ENCODE measurements at places on chromosomes 7 and 10. TPM values are rescaled to one million over a fixed set of nuclear protein-coding genes. Genes with fewer than 3 reads are reported as not detected.

DNA sequence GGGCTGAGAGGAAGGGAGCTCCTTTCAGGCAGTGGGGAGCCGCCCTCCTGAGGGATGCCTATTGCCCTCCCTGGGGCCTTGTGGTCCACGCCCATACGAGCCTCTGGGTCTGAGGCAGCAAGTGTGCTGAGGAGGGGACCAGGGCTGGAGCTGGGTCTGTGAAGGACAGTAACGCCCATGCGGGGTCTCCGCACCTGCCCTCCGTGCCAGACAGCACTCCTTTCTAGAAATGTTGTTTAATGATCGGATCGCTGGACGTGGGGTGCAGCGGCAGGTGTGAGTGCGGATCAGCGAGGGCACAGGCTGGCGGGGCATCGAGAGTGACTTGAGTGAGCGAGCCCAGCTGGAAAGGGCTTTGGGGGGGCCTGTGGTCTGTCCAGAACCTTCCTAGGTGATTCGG is 70.1 kb downstream of the ELFN1 start:
- no peak overlapping the region for H3K27ac ChIP-seq
- peaks cover 6% of the 10 kb centered on the region for H3K36me3 ChIP-seq

DNA sequence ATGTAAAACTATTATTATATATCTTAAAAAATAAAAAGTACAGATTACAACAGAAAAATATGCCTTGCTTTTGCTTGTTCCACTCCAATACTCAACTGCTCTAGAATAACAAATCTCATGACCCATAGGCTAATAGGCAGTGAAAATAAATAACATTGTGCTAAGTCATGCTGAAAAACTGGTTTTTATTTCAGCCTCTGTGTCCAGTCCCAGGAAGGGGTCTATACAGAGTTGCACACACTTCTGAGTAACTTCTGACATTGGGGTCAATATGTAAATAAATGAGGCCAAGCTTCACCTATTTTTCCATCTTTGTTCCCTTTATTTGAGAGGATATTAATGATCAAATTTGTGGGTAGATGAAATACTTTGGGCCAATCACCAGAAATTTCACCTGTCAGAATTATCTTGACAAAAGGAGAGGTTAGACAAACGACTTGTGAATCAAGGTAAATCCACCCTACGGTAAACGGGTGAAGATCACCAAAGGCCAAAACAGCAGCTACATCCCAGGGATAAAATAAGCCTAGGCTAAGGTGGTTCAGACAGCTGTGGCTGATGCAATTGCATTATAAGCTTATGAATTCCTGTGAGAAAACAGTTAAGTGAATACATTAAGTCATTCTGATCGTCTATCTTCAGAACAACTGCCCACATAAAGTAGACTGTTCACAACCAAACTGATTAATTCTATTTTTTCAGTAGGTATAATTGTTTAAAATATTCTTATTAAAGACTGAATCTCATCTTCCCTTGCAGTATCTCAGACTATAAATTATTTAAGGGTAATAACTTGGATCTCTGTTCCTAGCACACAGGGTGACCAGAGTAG is 87.5 kb downstream of the UBE2H start:
- no peak overlapping the region for H3K27ac ChIP-seq
- no peak overlapping the region for H3K4me3 ChIP-seq
- no peaks in the 10 kb centered on the region for H3K36me3 ChIP-seq
- peaks cover 46% of the 10 kb centered on the region for H3K4me1 ChIP-seq
- H3K27me3 ChIP-seq: no peaks in the 10 kb centered on the region
- no peak for DNase-seq

- no peak overlapping the region for H3K27ac ChIP-seq
- H3K27me3 ChIP-seq: no peaks in the 10 kb centered on the region
- H3K4me1 ChIP-seq: peaks cover 48% of the 10 kb centered on the region
- DNase-seq: no peak
- no peak overlapping the region for H3K4me3 ChIP-seq
Observed at GRCh38 chr10:93431361-93431760, 50.8 kb downstream of the MYOF start.

DNA sequence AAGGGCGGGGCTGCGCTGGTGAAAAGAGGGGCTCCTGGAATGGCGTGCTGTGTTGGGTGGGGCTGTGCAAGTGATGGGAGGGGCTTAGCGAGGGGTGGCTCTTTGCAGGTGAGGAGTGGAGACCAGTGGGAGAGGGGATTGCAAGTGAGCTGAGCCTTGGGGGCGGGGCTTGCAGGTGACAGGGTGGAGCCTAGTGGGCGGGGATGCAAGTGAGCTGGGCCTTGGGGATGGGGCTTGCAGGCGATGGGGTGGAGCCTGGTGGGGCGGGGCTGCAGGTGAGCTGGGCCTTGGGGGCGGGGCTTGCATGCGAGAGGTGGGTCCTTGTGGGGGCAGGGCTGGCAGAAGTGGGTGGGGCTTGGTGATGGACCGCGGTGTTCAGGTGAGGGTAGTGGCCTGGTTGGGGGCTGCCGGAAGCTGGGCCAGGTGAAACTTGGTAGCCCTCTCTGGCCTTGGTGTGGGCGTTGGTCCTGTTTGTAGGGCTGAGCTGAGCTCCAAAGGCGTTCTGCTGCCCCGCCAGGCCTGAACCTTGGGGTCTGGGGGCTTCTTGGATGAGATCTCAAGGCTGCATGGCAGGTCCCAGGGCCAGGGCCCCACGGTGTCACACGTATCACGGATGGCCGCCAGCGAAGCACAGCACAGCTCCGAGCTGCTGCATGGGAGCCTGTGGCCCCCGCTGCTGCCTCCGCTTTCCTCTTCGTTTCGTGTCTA is 743 bp upstream of the PITRM1 start:
- H3K4me3 ChIP-seq: peak overlapping the region; percentile 95
- H3K27me3 ChIP-seq: no peaks in the 10 kb centered on the region
- peak; percentile 92 for DNase-seq
- no peak overlapping the region for H3K27ac ChIP-seq
- H3K36me3 ChIP-seq: peaks cover 17% of the 10 kb centered on the region
- peaks cover 23% of the 10 kb centered on the region for H3K4me1 ChIP-seq

GRCh38 chr10:131002031-131002861 is 309.3 kb downstream of the TCERG1L start:
- peaks cover 4% of the 10 kb centered on the region for H3K27me3 ChIP-seq
- H3K4me1 ChIP-seq: no peaks in the 10 kb centered on the region
- no peak overlapping the region for H3K27ac ChIP-seq
- no peak overlapping the region for H3K4me3 ChIP-seq

DNA sequence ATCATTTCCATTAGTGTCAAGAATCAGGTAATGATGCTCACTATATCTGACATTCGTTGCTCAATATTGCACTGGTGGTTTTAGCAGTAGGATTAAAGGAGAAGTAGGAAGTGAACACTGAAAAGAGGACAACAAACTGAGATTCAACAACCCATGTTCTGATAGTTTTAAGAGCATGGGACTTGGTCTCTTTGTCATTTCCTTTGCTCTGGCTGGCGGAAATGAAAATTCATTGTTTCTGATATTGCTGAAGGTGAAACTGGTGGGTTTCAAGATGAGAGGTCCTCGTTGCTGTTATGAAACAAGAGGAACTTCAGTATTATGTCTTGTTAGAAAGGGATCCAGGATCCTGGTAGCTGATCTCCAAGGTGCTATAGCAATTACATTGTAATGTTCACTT is 129.0 kb downstream of the DNAH11 start:
- no peak for DNase-seq
- no peaks in the 10 kb centered on the region for H3K4me1 ChIP-seq
- no peak overlapping the region for H3K4me3 ChIP-seq

- H3K4me3 ChIP-seq: peak overlapping the region; percentile 80
- peaks cover 27% of the 10 kb centered on the region for H3K4me1 ChIP-seq
- H3K27ac ChIP-seq: peak overlapping the region; percentile 14
- no peaks in the 10 kb centered on the region for H3K27me3 ChIP-seq
- H3K36me3 ChIP-seq: no peaks in the 10 kb centered on the region
Observed at GRCh38 chr10:73647211-73647874, 6.1 kb upstream of the MYOZ1 start.

DNA sequence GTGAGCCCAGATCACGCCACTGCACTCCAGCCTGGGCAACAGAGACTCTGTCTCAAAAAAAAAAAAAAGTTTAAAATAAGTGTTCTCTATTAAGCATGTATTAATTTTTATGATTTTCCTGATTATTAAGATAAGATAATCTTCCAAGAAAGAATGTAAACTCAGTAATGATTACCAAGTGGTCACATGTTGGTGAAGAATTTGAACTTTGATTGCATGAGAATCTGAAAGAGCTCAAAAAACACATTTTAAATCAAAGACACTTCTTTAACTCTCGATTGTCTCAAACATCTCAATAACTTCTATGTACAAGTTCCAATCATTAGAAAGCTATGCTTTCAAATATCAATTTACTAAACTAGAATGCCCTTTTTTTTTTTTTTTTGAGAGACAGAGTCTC is 33.8 kb downstream of the SNX8 start:
- H3K27ac ChIP-seq: no peak overlapping the region
- no peak for DNase-seq
- peaks cover 12% of the 10 kb centered on the region for H3K4me1 ChIP-seq
- no peak overlapping the region for H3K4me3 ChIP-seq
- no peaks in the 10 kb centered on the region for H3K27me3 ChIP-seq

GRCh38 chr10:96370584-96371157 is 11.9 kb upstream of the OPALIN start:
- H3K36me3 ChIP-seq: no peaks in the 10 kb centered on the region
- H3K27me3 ChIP-seq: peaks cover 13% of the 10 kb centered on the region
- H3K4me1 ChIP-seq: peaks cover 4% of the 10 kb centered on the region
- no peak for DNase-seq

GRCh38 chr10:70666960-70667798 is 5.1 kb upstream of the ADAMTS14 start:
- H3K4me1 ChIP-seq: peaks cover 4% of the 10 kb centered on the region
- no peak overlapping the region for H3K27ac ChIP-seq
- H3K36me3 ChIP-seq: no peaks in the 10 kb centered on the region

DNA sequence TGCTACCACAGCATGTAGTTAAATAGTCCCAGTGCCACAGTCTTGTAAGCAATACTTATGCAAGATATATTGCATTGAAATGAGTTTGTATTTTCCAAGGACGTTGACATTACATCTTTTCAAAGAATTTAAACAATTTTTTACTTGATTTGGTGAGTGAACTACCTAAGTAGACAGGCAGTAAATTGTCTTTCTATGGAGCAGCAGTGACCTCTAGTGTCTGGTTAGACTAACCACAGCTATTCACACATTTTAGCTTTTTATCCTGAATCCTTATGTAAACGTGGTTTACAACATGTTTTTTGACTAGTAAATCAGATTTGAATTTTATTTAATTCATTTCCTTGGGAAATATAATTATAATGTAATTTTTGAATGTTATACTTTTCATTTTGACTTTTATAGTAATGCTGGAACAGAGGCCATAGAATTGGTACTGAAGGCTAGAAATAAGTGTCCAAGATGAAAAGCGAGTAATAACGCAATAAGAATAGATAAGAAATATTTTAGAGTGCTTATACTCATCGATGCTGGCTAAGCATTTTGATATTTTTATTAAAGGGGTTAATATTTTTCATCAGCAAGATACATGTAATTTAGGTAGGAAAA is 5.6 kb downstream of the LRRTM3 start:
- no peak overlapping the region for H3K4me3 ChIP-seq
- H3K36me3 ChIP-seq: no peaks in the 10 kb centered on the region
- no peak overlapping the region for H3K27ac ChIP-seq
- peaks cover 44% of the 10 kb centered on the region for H3K27me3 ChIP-seq

DNA sequence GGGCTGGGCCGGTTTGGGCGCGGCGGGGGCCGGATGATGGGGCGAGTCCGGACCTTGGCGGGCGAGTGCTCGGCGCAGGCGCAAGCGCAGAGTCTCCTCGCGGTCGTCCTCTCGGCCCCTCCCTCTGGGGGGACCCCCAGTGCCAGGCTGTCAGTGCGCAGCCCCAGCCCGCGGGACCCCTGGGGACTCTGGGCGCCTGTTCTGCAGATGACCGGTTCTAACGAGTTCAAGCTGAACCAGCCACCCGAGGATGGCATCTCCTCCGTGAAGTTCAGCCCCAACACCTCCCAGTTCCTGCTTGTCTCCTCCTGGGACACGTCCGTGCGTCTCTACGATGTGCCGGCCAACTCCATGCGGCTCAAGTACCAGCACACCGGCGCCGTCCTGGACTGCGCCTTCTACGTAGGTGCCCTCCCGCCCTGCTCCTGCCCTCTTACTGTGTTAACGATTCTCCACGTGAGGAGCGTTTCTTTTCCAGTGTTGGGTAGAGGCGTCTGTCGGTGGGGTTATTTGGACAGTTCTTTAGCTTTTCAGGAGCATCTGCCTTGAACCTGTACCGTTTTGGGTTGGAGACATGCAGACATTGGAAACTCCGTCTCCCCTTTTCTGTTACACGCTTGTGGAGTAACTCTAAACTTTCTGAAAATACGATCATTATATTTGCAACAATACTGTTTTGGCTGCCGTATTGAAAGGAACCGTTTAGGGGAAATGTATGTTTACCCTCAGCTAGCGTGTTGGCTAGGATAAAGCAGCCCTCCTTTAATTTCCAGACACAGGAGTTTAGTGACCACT is 706 bp downstream of the BUB3 start:
- peaks cover 28% of the 10 kb centered on the region for H3K4me1 ChIP-seq
- H3K27ac ChIP-seq: peak overlapping the region; percentile 85
- peak overlapping the region; percentile 92 for H3K4me3 ChIP-seq
- H3K36me3 ChIP-seq: peaks cover 24% of the 10 kb centered on the region
- no peak for DNase-seq

DNA sequence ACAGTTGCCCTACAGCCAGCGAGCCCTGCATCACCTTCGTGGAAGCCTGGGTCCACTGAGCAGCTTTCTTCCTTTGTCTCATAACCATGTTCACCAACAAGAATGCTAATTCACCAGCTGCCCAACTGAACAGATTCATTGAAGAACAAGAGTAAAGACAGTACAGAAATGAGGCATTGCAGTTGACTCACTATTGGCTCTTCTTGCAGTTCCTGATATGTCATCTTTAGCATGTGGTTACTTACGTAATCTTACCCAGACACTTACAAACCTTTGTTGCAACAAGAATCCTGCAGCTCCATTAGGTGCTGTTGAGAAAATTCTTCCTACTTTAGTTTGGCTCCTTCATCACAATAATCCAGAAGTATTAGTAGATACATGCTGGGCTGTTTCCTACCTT is 174.0 kb upstream of the TPK1 start:
- H3K4me3 ChIP-seq: no peak overlapping the region
- no peaks in the 10 kb centered on the region for H3K27me3 ChIP-seq
- H3K4me1 ChIP-seq: no peaks in the 10 kb centered on the region
- H3K36me3 ChIP-seq: no peaks in the 10 kb centered on the region

DNA sequence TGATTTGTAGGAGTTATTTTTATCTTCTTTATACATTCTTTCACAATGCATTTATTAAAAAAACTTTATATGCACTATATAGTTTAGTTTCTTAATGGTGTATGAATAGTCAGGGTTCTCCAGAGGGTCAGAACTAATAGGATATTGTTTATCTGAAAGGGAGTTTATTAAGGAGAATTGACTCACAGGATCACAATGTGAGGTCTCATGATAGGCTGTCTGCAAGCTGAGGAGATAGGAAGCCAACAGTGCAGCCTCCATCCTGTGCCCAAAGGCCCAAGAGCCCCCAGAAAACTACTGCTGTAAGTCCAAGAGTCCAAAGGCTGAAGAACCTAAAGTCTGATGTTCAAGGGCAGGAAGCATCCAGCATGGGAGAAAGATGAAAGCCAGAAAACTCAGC is 192.8 kb upstream of the AHR start:
- peaks cover 5% of the 10 kb centered on the region for H3K4me1 ChIP-seq
- no peaks in the 10 kb centered on the region for H3K27me3 ChIP-seq
- no peak overlapping the region for H3K4me3 ChIP-seq
- no peak for DNase-seq
- no peaks in the 10 kb centered on the region for H3K36me3 ChIP-seq

The EN2 gene
- total RNA-seq: 0.56 TPM

The CLEC5A gene
- total RNA-seq: 5.4 TPM

The GIMAP5 gene
- 6.0 TPM for total RNA-seq

The PPRC1 gene
- total RNA-seq: 42.6 TPM

The SEMA3D gene
- total RNA-seq: 3.9 TPM

Data from suprapubic skin (tissue), 4 donors.